ENCODE measurements at places on chromosomes 4 and X. TPM values are rescaled to one million over a fixed set of nuclear protein-coding genes. Genes with fewer than 3 reads are reported as not detected.

DNA sequence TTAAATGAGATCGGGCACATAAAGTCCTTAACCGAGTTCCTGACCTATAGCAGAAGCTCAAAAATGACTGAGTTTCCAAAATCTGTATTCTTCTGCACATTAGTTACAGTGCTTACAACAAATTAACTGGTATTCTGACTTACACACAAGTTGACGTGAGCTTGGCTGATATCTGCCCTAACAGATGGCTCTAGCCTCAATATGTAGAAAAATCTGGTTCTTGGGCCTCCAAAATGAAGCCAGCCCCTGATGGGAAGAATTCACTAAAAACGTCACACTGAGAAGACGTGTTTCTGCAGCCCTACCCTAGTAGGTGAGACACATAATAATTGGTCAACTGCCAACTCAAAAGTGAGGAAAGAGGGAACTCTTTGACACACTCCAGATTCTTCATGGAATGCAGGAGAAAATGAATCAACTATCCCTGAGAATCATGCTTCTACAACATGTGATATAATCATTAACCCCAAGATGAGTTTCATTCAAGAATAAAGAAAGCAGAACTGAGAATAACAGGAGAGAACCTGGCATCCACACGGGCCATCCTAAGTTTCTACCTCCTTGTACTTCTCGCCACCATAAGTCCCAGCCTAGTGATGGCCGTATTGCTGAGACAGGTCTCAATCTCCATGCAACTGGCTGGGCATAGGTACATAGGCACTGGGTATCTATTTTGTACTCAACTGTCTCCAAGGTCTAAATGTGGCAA is 8.2 kb downstream of the STX18 start:
- no peaks in the 10 kb centered on the region for H3K27me3 ChIP-seq
- peaks cover 14% of the 10 kb centered on the region for H3K4me1 ChIP-seq
- H3K27ac ChIP-seq: no peak overlapping the region
- no peaks in the 10 kb centered on the region for H3K36me3 ChIP-seq

DNA sequence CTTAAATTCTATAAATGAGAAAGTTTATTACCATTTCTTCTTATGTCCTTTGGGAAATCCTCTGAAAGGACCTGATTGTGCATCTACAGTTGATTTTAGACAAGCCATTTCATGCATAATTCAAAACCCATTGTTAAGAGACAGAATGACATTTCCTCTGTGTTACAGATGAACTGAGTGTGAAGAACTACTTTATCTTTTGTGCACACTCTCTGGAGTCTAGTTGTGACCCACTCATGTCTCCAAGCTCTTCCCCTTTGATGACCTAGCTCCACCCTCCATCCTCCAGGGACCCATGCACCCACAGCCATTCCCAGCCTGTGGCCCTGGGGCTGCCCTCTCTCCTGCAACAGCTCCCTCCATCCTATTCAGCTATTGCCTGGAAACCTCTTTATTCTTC is 57.5 kb upstream of the BMPR1B start:
- H3K36me3 ChIP-seq: no peaks in the 10 kb centered on the region
- DNase-seq: no peak
- no peaks in the 10 kb centered on the region for H3K4me1 ChIP-seq
- no peaks in the 10 kb centered on the region for H3K27me3 ChIP-seq

Gene TRIM2
- not detected for total RNA-seq

Gene MAGED4B
- 2.3 TPM for total RNA-seq
